Fibroblast of mammary gland (primary cell): ENCODE measurements at places on chromosomes 5 and 9.

- DNase-seq, result peak; percentile 20
Measured at GRCh38 chr9:133889584-133890301, 102.4 kb downstream of the VAV2 start.

DNA sequence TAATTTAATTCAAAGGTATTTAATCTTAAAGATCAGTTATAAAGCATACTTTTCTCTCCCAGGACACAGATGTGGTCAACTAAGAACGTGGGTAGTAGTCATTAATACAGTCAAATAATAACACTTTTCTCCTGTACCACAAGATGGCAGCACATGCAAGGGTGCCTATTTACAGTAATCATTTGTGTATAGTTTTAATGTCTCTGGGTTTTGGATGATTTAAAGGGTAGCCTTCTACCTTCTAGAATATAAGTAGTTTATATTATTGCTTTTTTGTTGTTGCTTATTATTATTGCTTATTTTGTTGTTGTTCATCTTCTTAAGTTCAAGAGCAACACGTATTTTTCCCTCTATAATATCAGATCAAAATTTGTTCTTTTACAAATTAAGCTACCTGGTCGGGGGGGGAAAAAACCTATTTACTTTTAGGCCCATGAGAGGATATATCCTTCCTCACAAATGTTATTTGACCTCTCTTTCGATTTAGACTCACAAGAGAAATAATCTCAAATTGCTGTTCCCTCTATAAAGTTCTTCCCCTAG is 59.6 kb upstream of the SLC27A6 start:
- peak; percentile 78 for DNase-seq

GRCh38 chr5:94615862-94616261 is 2.5 kb downstream of the KIAA0825 start:
- no peak for DNase-seq

- no peak for DNase-seq
Measured at GRCh38 chr5:52830650-52831049, 42.9 kb downstream of the ITGA1 start.

GRCh38 chr5:67163231-67163756 is 33.3 kb downstream of the CD180 start:
- no peak for DNase-seq

DNA sequence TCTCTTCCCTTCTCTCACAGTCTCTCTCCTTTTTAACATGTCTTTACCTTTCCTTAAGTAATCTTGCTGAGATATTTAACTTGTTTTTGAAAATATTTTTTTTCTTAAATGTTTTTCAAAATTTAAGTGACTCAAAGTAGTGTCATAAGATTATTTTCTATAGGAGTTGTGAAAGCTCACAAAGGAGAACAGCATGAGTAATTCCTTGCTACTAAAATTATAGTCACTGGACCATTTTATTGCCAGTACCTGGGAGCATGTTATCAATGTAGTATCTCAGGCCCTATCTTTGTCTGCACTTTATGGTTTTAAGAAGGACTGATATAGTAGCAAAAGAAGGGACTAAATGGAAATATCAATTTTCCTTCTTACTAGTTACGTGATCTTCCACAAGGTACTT is 181.9 kb downstream of the TMEM232 start:
- no peak for DNase-seq

DNA sequence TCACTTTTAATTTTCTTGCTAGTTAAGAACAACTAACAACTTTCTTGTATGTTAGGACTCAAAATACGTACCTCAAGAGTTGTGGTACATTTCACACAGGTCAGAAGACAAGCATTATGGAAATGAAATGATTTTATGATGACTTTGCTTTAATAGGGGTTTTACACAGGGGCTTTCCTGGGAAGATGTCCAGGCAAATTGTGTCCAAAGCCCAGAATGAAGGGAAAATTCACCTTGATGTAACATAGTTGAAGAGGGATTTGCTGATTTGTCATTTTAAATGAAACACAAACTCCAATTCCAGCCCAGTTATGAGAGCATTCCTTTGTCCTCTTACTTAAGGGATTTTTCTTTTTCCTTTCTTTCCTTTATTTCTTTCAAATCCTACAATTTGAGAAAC is 89.2 kb downstream of the ARL15 start:
- DNase-seq, result no peak

DNA sequence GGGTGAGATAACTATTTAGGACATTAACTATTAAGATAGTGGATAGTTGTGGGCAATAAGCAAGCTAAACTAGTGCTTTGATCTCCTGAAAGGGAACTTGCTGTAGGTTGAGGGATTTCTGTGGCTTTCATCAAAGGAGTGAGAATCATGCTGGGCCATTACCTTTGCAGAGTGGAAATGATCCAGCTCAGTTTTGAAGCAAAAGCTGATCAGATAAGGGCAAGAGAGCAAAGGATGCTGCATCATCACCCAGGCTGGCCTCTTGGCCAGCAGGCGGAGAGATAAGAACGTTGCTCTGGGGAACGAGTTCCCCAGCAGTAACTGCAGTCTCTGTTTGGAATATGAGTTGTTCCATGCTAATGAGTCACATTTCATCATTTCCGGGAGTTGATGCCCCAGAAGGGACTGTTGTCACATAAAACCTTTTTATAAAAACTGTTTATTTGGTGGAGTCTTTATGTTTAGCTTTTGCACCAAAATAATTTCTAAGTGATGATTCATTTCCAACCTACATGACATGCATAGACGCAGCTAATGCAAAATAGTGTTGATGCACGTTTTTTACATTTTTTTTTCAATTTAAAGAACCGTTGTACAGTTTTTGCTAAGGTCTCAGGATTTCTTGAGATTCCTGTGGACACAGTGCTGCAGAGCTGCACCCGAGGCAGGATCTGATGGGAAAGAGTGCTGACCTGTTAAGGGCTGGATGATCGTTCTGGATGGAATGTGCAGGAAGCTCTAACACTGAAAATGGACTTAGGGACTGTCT is 99.3 kb downstream of the ACTBL2 start:
- peak; percentile 89 for DNase-seq
